ENCODE measurements at places on chromosomes 16 and 17.

- no peak for DNase-seq
Observed at GRCh38 chr16:15847611-15848175, 9.1 kb downstream of the MYH11 start.

DNA sequence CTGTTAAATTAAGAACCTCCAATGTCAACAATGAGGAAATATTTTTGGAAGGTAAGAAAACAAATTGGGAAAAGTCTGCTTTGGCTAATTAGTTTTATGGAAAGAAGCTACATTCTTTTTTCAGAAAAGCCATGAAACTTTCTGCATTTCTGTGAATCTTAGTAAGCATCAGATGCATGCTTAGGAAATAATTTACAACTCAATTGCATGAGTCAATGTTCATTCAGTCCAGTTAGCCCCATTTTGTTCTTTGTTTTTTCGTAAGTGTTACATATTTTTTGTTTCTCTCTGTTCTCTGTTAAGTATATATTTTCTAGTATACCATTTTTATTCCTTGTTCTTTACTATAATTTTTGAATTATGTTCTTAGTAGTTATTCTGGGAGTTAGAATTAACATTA is 195.2 kb upstream of the KIF2B start:
- DNase-seq = no peak

- no peak for DNase-seq
Observed at GRCh38 chr16:68452176-68452575, 3.9 kb upstream of the SMPD3 start.

DNA sequence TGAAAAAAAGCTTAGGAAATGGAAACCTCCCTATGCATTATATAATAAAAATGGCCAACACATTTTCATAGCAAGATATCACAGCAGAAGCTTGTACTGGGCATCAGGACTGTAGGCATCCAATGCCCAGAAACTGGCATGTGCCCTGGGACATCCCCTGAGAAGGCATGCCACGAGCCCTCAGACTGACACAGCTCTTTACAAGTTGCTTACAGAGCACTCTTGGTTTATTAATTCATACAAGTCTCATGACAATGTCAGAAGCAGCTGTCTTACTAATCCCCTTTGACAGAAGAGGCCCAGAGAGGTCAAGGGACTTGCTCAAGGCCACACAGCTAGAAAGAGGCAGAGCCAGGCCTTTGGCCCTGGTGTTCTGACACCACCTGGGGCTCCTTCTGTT is 5.6 kb upstream of the CCL2 start:
- DNase-seq = no peak

DNA sequence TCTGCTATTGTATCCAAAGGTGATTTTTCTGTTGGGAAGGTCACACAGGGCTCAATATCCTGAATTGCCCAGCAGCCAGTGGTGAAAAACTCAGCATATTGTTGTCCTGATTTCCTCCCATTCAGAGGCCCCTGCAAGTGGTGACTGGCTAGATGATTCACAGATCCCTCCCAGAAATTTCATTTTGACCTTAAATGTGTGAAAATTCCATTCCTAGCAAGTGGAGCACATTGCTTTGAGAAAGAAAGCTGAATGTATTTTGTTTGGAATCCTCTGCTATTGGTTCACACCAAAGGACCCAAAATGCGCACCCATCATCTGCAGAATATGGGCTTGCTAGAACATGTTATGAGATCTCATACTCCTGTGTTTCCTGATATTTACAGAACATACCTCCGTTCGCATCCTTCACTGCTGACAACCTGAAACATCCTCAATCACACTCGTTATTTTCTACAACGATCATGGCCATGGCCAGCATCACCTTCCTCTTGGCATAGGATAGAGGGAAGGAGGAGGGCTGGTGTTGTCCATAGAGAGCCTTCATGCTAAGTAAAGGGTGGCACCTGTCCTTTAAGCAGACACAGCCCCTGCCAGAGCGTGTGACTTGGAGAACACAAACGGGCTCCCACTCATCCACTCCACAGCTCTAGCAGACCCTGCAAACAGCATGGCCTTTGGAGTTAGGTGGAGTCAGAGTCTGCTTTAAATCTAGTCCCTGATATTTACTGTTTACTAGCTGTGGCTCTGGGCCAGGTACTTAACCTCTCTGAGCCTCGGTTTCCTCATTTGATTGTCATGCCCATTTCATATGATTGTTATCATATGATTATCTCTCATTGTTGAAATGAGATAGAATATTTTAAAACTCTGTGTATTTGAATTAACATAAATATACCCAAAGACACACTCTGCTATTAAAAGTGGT is 30.4 kb upstream of the NFAT5 start:
- no peak for DNase-seq

- no peak for DNase-seq
Observed at GRCh38 chr17:77534137-77534536, 393.4 kb downstream of the SEC14L1 start.

DNA sequence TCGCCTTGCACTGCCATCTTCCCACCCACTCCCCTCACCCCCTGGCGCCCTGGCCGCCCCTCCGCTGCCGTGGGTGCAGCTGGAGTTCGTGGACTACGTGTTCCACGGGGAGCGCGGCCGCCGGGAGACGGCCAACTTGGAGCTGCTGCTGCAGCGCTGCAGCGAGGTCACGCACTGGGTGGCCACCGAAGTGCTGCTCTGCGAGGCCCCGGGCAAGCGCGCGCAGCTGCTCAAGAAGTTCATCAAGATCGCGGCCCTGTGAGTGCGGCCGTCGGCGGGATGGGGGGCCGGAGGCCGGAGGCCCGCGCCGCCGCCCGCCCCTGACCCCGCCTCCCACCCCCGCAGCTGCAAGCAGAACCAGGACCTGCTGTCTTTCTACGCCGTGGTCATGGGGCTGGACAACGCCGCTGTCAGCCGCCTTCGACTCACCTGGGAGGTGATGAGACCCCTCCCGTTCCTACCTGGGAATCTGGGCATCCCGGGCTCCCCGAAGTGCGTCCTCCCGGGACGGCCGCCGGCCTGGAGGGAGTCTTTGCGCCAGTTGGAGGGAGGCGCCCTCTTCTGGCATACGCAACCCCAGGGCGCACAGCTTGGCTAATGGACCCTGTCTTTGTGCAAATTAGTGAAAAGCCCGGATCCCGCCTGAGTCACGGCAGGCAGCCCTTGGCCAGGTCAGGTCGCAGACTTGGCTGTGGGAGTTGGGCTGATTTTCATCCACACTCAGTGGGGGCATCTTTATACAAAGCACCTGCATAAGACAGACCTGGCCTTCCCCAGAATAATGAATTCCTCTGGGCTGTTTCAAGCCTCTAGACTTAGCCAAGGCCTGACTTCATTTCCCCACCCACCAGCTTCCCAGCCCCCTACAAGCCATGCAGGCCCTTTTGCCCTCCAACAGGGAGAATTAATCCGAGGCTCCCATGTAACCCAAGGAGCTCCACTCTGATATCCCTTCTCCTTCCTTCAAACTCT is 14.3 kb downstream of the RAPGEFL1 start:
- DNase-seq = peak; percentile 15

DNA sequence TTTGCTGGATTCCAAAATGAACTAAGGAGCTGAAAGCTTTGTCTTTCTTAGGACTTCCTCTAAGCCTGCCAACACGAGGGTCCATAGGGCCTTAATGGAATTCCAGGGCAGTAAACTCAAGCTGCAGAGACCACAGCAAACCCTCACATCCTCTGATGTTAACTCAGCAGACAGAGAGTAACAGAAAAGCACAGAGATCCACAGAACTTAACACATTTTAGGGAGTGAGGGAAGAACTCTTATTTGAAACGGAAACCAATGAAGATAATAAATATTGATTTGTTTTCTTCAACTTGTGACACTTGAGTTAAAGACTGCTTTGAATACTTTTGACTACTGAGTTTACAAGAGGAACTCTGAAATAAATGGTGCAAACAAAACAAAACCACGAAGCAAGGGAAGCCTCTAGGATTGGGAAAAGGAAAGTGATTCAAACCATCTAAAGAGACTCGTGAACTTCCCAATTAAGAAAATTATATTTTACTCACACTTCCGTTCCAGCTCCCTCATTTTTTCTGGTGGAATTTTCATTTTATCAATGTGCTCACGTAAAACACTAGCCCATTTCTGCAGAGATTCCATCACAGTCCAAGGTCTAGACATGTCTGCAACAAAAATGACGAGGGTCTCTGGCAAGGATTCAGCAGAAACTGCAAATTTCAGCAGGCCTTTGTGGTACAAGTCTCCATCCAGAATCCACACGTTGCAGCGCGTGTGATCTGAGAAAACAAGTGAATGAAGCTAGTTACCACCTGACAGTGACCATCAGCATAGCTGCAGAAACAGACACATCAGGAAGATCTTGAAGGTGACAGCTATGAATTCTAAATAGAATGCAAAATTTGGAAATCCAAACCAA is 9.2 kb downstream of the DYNC1LI2 start:
- DNase-seq = no peak

GRCh38 chr16:10876799-10877341 is at the start of gene CIITA:
CIITA (plus strand) TSS chr16:10877202; CDS start chr16:10877331, 129 bp downstream.
- no peak for DNase-seq

DNA sequence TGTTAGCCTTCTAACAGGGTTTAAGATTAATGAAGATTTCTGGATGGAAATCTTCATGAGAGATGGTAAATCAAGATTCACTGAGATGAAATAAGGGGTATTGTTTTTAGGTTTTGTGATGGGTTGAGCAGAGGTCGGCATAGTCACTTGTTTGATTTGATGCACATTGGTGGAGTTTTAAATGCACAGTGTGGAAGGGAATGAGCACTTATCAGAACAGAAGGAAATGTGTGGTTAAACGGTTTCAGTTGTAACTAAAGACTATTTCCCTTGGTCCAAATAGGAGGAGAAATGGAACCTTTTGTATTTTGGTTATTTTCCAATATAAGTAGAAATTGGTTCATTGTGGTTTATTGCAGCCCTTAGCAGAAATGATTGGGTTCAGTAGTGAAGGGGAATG is 34.1 kb downstream of the CBFB start:
- DNase-seq = no peak

- DNase-seq = no peak
Observed at GRCh38 chr17:75864448-75864871, 9.3 kb upstream of the WBP2 start.

Measured in activated CD8-positive, alpha-beta memory T cell treated with anti-CD3 and anti-CD28 coated beads for 4 hours (primary cell).